ENCODE measurements at places on chromosomes 3 and 15.

- no peak for DNase-seq
Observed at GRCh38 chr3:126452213-126452612, 23.5 kb downstream of the ZXDC start.

GRCh38 chr3:122101646-122102045 is 46.5 kb downstream of the CD86 start:
- DNase-seq = no peak

DNA sequence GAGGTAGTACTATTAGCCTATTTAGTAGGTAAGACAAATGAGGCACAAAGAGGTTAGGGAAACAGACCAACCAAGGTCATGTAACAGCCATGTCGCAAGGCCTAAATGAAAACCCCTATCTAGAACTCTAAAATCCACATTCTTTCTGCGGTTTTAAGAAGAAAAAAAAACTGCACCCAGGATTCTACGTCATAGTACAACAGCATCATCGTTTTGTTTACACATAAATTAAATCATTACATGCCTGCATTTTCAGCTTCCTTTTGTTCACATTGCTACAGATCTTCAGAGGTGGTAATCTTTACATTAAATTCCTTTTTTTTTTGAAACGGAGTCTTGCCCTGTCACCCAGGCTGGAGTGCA is 548 bp upstream of the PSMD6 start:
- DNase-seq = no peak

- no peak for DNase-seq
Observed at GRCh38 chr3:149227591-149228268, 6.1 kb upstream of the CP start.

DNA sequence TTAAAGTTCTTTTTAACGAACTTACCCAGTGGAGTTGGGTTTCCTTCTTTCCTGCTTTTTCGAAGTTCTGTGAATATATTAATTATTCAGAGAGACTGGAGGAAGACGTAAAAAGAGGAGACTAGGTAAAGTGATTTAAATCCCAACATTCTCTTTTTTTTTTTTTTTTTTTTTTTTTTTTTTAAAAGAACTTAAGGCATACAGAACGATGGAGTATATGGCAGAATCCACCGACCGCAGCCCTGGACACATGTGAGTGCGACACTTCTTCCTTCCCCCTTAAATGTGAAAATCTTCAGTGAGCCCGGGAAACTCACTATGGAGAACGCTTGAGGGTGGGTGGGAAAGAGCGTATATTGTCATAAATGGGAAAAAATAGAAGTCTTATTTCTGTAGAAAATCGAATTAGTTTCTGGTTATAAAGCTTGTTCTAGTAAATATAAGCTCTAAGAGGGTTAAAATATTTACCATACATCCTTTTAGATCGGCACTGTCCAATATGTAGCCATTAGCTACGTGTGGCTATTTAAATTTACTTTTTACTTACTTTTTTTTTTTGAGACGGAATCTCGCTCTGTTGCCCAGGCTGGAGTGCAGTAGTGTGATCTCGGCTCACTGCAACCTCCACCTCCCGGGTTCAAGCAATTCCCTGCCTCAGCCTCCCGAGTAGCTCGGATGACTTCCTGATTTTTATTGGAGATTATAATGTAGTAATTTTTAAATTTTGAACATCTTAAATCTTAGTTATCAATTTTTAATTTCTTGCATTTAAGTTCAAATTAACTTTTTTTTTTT is 892 bp downstream of the NMD3 start:
- peak; percentile 27 for DNase-seq

DNA sequence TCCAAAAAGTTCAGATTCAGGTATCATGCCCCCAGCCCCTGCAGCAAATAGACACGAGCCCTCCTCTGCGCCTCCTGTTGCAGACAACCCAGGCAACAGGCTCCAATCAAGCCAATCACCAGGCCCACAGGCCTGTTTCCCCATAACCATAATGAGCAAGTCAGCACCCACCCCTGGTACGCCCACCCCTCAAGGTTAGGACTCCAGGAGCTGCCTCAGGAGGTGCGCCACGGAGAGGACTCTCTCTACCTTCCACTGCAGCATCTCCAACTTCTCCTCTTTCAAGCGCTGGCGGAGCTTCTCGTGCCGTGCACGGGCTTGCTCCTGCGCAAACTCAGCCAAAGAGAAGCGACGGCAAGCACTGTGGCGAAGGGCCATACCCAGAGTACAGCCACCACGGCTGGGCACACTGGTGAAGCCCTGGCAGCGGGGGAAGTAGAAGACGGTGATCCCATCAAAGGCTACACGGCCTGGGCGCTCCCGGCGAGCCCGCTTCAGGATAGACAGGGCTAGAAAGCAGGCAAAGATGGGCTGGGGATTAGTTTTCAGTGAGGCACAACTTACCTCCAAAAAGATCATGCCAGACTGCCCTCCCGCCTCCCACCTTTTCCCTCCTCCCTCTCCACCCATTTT is 8.5 kb downstream of the CSRNP1 start:
- peak; percentile 13 for DNase-seq

- DNase-seq = no peak
Observed at GRCh38 chr3:17132286-17133115, 247.7 kb downstream of the PLCL2 start.

DNA sequence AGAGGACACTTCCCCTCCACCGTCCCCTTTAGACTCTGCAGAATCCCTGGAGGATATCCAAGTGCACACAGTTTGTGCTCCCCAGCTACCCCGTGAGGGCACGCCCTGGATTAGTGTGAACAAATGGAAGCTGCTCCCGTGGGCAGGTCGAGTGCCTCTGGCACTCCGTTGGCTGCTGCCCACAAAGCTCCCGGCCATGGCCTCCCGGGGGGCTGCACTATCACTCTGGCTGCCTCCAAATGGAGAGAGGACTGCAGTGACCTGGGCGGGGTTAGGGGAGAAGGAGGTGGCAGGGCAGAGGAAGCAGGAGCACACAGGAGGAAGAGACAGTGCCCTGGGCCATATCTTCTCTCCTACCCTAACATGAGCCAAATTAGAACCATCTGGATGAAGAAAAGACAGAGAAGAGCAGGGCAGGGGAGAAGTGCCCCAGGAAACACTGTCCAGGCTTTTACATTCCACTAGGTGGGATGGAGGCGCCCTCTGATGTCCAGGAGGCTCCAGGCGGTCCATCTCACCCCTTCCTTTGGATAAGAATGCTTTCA is 29.4 kb upstream of the ACAD9 start:
- DNase-seq = no peak

GRCh38 chr15:89003865-89004725 is 84.2 kb upstream of the ABHD2 start:
- peak; percentile 40 for DNase-seq

DNA sequence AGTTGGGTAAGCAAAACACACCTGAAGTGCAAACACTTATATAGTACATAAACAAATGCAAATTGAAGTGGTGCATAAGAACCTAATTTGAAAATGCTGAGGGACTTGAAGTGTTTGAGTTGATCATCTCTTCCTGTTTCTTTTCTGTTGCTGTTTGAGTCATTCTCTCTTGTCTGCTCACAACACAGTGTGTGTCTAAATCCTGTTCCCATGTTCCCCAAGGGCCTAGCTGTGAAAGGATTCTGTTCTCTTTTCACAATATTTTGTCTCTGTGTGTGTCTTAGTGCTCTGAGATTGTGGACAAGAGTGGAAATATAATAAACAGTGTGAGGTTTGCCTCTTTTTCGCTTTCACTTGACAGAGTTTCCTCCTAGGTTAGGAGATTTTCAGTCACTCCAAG is 6.1 kb downstream of the CD96 start:
- no peak for DNase-seq

DNA sequence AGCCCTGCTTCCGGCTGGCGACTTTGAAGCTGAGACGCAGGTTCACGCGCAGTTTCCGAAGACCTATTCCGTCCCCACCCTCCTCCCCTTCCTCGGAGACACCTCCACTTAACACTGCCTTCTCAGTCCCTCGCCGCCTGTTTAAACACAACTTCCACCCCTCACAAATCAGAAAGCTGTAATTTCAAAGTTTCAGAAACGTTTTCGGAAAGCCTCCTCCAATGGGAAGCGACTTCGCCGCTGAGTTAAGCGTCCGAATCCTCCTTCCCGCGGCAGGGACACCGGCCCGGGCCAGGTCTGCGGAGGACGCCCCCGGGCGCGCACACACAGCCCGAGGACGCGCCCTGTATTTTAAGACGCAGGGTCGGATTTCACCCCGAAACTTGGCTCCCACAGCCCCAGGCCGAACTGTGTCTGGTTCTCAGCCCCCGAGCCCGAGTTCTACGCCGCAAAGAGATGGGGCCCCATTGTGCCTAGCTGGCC is 559 bp upstream of the LRRN1 start:
- no peak for DNase-seq

- DNase-seq = peak; percentile 68
Observed at GRCh38 chr3:123618768-123619484, 34.1 kb upstream of the HACD2 start.

DNA sequence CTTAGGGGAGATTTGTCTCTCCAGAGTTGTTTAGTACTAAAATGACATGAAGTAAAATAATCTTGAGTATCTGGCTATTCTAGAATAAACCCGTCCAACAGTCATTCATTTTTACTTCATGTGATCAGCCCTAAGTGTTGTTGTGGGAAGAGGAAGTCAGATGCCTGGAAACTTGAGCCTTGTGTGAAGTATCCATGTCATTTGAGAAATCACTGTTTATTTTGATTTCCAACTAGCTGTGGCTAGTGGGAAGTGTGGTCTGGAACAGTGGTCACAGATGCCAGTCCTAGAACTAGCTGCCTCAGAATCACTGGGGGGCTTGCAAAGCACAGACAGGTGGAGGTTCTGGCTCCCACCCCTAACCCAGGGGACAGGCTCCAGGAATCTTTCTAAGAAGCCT is 77.7 kb upstream of the LIMD1 start:
- DNase-seq = no peak

DNA sequence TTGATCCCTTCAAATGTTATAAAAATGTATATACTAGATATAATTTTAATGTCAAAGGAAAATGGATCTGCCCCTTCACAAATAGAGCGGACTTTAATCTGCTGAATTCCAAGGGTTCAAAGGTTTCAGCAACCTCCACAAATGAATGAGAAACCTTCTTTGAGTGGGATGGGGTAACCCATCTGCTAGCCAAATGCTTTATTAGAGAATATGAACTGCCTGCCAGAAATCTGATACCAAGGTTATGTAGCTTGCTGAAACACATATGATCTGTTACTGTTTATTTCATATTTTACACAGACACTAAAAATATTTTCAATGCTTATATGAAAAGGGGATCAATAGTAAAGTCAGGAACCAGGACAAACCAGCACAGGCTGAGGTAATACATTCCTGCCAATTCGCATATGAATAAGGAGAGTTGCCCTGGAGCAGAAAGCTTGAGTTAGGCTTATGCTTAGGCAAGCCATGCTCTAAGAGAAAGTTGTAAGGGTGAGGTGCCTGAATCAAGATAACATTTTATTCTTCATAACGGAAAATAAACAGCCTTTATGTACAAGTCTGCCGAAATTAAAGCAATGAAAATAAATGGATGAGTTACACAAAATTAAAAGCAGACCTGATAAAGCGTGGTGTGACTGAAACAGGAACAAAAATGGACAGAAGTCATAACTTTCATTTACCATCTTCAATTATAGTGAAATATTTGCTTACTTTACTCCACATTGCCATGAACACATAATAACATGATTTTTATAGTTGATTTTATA is 26.5 kb downstream of the PLOD2 start:
- DNase-seq = no peak

GRCh38 chr3:161647936-161648470 is 151.4 kb downstream of the OTOL1 start:
- DNase-seq = no peak

DNA sequence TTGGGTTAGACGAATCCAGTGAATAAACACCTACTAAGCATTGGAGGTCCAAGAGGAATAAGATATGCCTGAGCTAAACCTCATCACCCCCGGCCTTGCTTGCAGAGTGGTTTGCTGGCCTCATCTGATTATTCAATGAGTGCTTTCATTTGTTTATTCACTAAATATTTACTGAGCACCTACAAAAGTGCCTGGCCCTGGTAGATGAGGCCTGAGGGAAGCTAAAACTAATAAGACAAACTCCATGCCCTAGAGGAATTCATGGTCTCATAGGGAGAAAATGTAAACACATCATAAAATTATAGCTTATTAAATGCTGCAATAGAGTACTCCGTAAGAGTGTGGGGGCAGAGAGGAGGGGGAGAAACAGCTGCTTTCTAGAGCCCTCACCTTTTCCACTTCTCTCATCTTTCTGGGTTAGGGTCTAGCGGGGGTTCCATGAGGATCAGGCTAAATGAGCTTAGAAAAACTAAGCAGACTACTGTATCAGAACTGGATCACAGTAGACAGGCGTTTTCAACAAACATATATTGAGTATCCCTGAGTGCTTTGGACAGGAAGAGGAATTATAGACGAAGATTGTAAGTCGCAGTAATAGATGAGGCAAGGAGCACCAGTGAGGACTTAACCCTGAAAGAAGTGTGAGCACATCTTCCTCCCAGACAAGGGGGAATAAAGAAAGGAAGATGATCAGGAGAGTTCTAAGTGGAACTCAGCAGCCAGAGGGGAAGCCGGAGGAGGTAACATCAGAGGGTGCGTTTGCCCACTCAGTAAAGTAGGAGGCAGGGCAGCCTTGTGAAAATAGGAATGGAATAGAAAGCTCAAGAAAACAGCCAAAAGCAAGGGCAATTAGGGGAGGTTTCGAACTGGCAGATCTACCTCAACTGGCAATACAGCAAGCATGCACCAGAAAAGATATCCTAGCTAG is 31.5 kb upstream of the LAMP3 start:
- no peak for DNase-seq

DNA sequence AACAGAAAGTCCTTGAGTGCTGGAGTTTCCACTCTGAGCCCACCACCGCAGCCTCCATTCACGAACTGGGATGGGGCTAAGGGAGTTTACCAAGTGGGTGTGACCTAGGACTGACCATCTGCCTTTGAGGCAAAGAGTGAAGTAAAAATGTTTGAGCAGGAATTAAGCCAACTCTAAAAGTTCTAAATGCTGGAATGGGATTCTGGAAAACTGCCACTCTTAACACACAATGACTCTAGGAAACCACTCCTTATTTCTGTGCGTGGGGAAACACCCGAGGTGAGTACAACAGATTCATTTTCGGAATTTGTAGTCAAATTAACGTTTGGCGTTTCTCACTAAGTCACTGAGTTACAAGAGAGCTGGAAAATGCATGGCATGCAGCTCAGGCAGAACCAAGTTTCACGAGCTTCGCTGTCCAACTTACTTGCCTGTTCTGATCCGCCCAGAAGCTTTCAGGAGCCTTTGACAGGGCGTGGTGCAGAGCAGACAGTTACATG is 31.6 kb downstream of the ISL2 start:
- peak; percentile 22 for DNase-seq

DNA sequence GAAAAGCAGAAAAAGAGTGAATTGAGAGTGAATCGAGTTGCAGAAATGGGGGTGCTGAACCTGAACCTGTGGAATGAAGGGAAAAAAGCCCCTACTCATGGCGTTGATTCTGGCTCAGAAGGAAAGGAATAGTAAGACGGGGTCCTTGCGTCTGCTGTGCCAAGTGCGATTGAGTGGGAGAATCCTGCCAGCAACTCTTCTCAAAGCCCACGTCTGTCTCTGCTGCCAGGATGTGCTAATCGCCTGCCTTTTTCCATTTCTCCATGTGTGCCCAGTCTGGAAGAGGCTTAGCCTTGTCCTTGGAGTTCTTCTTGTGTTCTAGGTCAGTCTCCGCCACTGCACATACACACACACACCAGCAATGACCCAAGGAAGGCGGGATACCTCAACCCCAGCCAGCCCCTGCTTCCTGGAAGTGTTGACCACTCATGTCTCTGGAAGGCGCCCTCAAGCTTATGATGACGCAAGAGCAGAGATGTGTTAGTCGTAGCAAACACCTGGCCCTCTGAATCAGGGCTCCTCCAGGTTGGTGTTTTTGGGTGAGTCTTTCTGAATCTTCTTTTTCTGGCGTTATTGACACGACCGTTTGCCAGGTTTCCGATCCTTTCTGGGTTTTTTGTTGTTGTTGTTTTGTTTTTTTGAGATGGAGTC is 262.4 kb upstream of the PROK2 start:
- DNase-seq = no peak
